ENCODE measurements at places on chromosomes 11 and 22. TPM values are rescaled to one million over a fixed set of nuclear protein-coding genes. Genes with fewer than 3 reads are reported as not detected.

Gene OR52H1
- total RNA-seq, result 0.81 TPM

Gene BIRC3
- total RNA-seq, result 1.8 TPM

Gene C11orf21
- 0.36 TPM for total RNA-seq

Gene MIOX
- not detected for total RNA-seq

Gene ALDH3B1
- total RNA-seq, result 70.8 TPM

Gene OR56A1
- total RNA-seq, result not detected

Gene RAG2
- not detected for total RNA-seq

Gene GALNT18
- total RNA-seq, result 0.49 TPM

Gene C2CD2L
- 4.4 TPM for total RNA-seq

Gene OR51B5
- total RNA-seq, result not detected

Gene SLC6A5
- not detected for total RNA-seq

Gene PGA5
- 0.16 TPM for total RNA-seq

Gene DDIAS
- total RNA-seq, result 0.73 TPM

Gene PICK1
- total RNA-seq, result 9.7 TPM

Gene NXPE1
- not detected for total RNA-seq

Gene MCHR1
- total RNA-seq, result 0.65 TPM

Gene NRIP3
- total RNA-seq, result 14.7 TPM

Gene FAM227A
- 1.9 TPM for total RNA-seq

Gene OR4C12
- total RNA-seq, result not detected

Gene NARS2
- 12.5 TPM for total RNA-seq

Gene TRIM5
- total RNA-seq, result 30.7 TPM

Gene ANO3
- total RNA-seq, result 0.24 TPM
